ENCODE measurements at places on chromosomes 1 and 21.

GRCh38 chr1:226677027-226678020 is 61.8 kb downstream of the ITPKB start:
- no peaks in the 10 kb centered on the region for H3K27me3 ChIP-seq
- H3K4me3 ChIP-seq: peak overlapping the region; percentile 55
- DNase-seq: peak; percentile 89
- no peaks in the 10 kb centered on the region for H3K36me3 ChIP-seq
- peaks cover 98% of the 10 kb centered on the region for H3K4me1 ChIP-seq
- peak overlapping the region; percentile 72 for H3K27ac ChIP-seq

- no peak overlapping the region for H3K4me3 ChIP-seq
- no peaks in the 10 kb centered on the region for H3K4me1 ChIP-seq
- no peak for DNase-seq
Observed at GRCh38 chr1:9356829-9357466, 64.3 kb downstream of the SPSB1 start.

- no peaks in the 10 kb centered on the region for H3K4me1 ChIP-seq
- no peaks in the 10 kb centered on the region for H3K27me3 ChIP-seq
- H3K27ac ChIP-seq: no peak within 1 kb of the TSS
- no peak within 1 kb of the TSS for H3K4me3 ChIP-seq
- H3K36me3 ChIP-seq: no peaks in the 10 kb centered on the region
Observed at GRCh38 chr1:152757747-152758146, at the start of gene KPRP. Gene KPRP (plus strand): TSS chr1:152758025. CDS start chr1:152759589, 1,564 bp downstream.

GRCh38 chr1:27563341-27563590 is 40.7 kb downstream of the AHDC1 start:
- H3K27me3 ChIP-seq: no peaks in the 10 kb centered on the region
- no peak overlapping the region for H3K4me3 ChIP-seq
- no peaks in the 10 kb centered on the region for H3K36me3 ChIP-seq

- no peaks in the 10 kb centered on the region for H3K27me3 ChIP-seq
- H3K4me1 ChIP-seq: peaks cover 14% of the 10 kb centered on the region
- H3K27ac ChIP-seq: no peak overlapping the region
- no peaks in the 10 kb centered on the region for H3K36me3 ChIP-seq
- no peak for DNase-seq
Observed at GRCh38 chr1:160453443-160453842, 53.1 kb downstream of the VANGL2 start.

- peak; percentile 66 for DNase-seq
- H3K27me3 ChIP-seq: no peaks in the 10 kb centered on the region
- no peaks in the 10 kb centered on the region for H3K36me3 ChIP-seq
- H3K4me3 ChIP-seq: peak overlapping the region; percentile 74
Observed at GRCh38 chr1:58781541-58782177, 2.2 kb downstream of the JUN start.

GRCh38 chr1:240295811-240296210 is 204.1 kb downstream of the FMN2 start:
- no peaks in the 10 kb centered on the region for H3K4me1 ChIP-seq
- no peak overlapping the region for H3K4me3 ChIP-seq
- no peak for DNase-seq
- no peak overlapping the region for H3K27ac ChIP-seq

DNA sequence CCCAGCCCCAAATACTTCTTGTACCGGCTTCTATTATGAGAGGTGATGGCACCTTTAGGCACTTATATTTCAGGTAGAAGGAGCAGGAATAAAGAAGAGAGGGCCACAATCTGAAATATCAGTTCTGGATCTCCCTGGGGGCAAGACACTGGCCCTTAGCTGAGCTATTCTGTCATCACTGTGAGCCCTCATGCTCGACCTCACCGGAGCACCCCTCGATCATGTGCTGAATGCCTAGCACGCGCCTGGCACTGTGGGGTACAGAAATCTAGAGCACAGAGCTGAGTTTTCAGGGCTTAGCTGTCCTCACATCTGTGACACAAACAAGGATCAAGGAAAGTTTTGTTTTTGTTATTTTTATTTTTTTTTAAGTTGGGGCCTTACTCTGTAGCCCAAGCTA is 7.6 kb upstream of the MX1 start:
- no peak for DNase-seq
- no peak overlapping the region for H3K4me3 ChIP-seq
- no peak overlapping the region for H3K27ac ChIP-seq
- H3K27me3 ChIP-seq: no peaks in the 10 kb centered on the region
- H3K36me3 ChIP-seq: no peaks in the 10 kb centered on the region

- H3K4me3 ChIP-seq: no peak overlapping the region
- no peaks in the 10 kb centered on the region for H3K27me3 ChIP-seq
- no peak for DNase-seq
- no peaks in the 10 kb centered on the region for H3K36me3 ChIP-seq
- H3K4me1 ChIP-seq: no peaks in the 10 kb centered on the region
Observed at GRCh38 chr21:39124681-39125251, 58.5 kb downstream of the PSMG1 start.

GRCh38 chr1:88961647-88962275 is 30.7 kb downstream of the KYAT3 start:
- H3K36me3 ChIP-seq: peaks cover 38% of the 10 kb centered on the region
- no peak for DNase-seq
- H3K27me3 ChIP-seq: no peaks in the 10 kb centered on the region
- H3K4me3 ChIP-seq: no peak overlapping the region
- H3K27ac ChIP-seq: no peak overlapping the region

GRCh38 chr1:39177706-39178105 is 26.8 kb upstream of the MACF1 start:
- no peak overlapping the region for H3K4me3 ChIP-seq
- no peaks in the 10 kb centered on the region for H3K27me3 ChIP-seq

DNA sequence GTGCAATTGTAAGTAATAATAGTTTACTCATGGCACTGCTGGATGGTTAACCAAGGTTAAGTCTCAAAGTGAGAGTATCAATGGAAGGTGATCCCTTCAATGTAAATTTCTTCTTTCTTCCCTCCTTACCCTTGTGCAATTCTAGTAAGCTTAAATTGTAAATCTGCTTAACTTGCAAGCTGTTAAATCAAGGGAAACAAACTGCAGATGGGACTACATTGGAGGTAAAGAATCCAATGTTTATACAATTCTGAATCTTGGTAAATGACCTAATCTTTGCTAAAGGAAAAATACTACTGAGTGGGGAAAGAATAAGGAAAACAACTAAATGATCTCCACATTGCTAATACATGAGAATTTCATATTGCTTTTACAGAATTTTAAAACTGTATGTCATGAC is 6.7 kb upstream of the CD55 start:
- no peak overlapping the region for H3K27ac ChIP-seq
- no peak overlapping the region for H3K4me3 ChIP-seq
- H3K27me3 ChIP-seq: no peaks in the 10 kb centered on the region
- no peaks in the 10 kb centered on the region for H3K36me3 ChIP-seq
- H3K4me1 ChIP-seq: peaks cover 11% of the 10 kb centered on the region
- DNase-seq: no peak

- H3K4me1 ChIP-seq: peaks cover 16% of the 10 kb centered on the region
- H3K36me3 ChIP-seq: peaks cover 39% of the 10 kb centered on the region
- no peak overlapping the region for H3K4me3 ChIP-seq
- no peaks in the 10 kb centered on the region for H3K27me3 ChIP-seq
- H3K27ac ChIP-seq: no peak overlapping the region
Observed at GRCh38 chr1:29162025-29162424, 19.7 kb downstream of the SRSF4 start.

DNA sequence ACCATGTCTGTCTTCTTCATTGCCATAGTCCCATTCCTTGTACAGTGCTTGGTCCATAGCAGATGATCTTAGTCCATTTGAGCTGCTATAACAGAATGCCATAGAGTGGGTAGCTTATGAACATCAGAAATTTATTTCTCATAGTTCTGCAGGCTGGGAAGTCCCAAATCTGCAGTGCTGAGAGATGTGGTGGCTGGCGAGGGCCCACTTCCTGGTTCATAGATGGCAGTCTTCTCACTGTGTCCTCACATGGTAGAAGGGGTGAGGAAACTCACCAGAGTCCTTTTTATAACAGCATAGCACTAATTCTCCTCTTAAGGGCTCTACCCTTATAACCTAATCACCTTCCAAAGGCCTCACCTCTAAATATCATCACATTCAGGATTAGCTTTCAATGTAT is 23.1 kb upstream of the RAP1A start:
- H3K4me3 ChIP-seq: no peak overlapping the region
- H3K27me3 ChIP-seq: no peaks in the 10 kb centered on the region
- H3K27ac ChIP-seq: no peak overlapping the region
- peak; percentile 58 for DNase-seq
- H3K4me1 ChIP-seq: peaks cover 93% of the 10 kb centered on the region
- no peaks in the 10 kb centered on the region for H3K36me3 ChIP-seq

DNA sequence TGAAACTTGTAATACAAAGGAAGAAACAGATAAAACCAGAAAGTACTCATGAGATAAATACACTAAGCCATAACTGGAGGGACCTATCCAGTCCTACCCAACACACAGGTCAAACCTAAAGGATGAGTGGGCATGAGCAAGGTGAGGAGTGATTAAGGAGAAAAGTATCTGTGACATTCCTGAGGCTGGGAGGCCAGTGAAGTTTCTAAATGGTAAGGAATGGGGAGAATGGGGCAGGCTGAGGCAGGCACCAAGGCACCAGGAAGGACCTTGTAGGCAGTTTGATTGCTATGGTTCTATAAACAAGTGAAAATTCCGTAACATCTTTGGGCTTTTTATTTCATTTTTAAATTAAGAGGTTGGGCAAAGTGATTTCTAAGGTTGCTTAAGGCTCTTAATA is 10.4 kb downstream of the DDX59 start:
- H3K4me1 ChIP-seq: peaks cover 9% of the 10 kb centered on the region
- no peaks in the 10 kb centered on the region for H3K27me3 ChIP-seq
- H3K4me3 ChIP-seq: no peak overlapping the region
- H3K36me3 ChIP-seq: peaks cover 17% of the 10 kb centered on the region
- no peak for DNase-seq

- H3K27ac ChIP-seq: no peak overlapping the region
- no peak for DNase-seq
- peaks cover 8% of the 10 kb centered on the region for H3K4me1 ChIP-seq
- no peaks in the 10 kb centered on the region for H3K27me3 ChIP-seq
- H3K36me3 ChIP-seq: no peaks in the 10 kb centered on the region
Observed at GRCh38 chr1:235019471-235019870, 109.2 kb downstream of the TOMM20 start.

DNA sequence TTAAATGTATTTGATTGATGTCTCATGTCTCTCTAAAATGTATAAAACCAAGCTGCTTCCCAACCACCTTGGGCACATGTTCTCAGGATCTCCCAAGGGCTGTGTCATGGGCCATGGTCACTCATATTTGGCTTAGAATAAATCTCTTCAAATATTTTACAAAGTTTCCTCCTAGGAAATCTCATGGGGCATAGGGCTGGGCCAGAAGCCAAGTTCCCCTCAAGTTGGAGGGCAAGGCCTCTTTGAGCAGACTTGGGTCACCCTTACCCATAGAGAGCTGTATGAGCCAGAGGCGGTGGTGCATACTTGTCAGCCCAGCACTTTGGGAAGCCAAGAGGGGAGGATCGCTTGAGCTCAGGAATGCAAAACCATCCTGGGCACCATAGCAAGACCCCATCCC is 2.3 kb upstream of the FBXO42 start:
- H3K4me3 ChIP-seq: no peak overlapping the region
- DNase-seq: no peak
- H3K27me3 ChIP-seq: no peaks in the 10 kb centered on the region
- H3K36me3 ChIP-seq: no peaks in the 10 kb centered on the region

DNA sequence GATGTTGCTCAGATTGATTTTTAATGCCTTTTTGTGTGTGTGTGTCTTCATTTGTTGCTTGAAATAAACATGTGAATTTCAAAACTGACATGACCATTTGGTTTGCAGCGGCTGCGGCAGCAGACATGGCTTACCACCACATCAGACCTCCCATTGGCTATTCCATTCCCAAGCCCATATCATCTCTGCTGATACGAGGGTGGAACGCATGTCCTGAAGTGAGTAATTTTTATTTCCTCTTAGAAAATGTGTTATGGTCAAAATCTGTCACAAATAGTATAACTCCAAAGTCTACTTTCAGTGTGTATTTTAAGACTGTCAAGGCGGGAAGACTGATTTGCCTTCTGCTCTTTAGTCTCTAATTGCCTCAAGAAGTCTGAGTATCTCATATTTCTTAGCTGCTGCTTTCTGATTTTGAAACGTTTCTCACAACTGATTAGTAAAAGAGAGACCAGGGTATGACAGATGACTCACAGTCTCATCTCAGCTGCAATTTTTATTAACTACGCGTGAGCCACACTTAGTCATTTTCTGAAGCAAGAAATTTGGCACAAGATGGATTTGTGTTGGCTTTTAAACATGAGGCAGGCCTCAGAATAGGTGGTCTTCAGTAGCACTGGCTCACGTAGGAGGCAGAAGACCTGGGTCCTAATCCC is 49.0 kb downstream of the LRRC53 start:
- no peaks in the 10 kb centered on the region for H3K4me1 ChIP-seq
- H3K36me3 ChIP-seq: no peaks in the 10 kb centered on the region
- H3K27me3 ChIP-seq: no peaks in the 10 kb centered on the region
- H3K27ac ChIP-seq: no peak overlapping the region
- H3K4me3 ChIP-seq: no peak overlapping the region
- no peak for DNase-seq

- peaks cover 64% of the 10 kb centered on the region for H3K4me1 ChIP-seq
- H3K4me3 ChIP-seq: no peak overlapping the region
- H3K36me3 ChIP-seq: no peaks in the 10 kb centered on the region
- no peak overlapping the region for H3K27ac ChIP-seq
- H3K27me3 ChIP-seq: no peaks in the 10 kb centered on the region
- no peak for DNase-seq
Observed at GRCh38 chr1:64929221-64929620, 37.1 kb downstream of the JAK1 start.

DNA sequence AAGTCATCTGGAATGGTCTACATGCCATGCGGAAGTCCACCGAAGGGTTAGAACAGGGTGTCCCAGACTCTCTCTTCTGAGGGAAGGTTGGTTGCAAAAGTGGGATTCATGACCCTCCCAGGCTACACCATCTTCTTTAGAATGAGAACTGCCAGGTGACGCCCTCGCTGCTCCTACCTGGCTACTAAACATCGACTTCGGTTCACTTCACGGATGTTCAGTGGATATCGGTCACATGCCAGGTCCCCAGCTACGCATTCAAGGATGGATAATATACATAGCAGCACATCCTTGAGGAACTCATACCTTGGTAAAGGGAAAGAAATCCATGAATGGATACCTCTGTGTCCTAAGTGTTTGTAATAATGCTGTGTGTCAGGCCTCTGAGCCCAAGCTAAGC is 3.3 kb upstream of the OPTC start:
- no peak overlapping the region for H3K4me3 ChIP-seq
- H3K4me1 ChIP-seq: peaks cover 9% of the 10 kb centered on the region
- no peak overlapping the region for H3K27ac ChIP-seq
- H3K36me3 ChIP-seq: no peaks in the 10 kb centered on the region
- DNase-seq: no peak

GRCh38 chr1:18955441-18956192 is 859 bp downstream of the IFFO2 start:
- H3K4me1 ChIP-seq: peaks cover 60% of the 10 kb centered on the region
- peak overlapping the region; percentile 60 for H3K27ac ChIP-seq
- H3K4me3 ChIP-seq: peak overlapping the region; percentile 69
- peak; percentile 55 for DNase-seq

Data from CD8-positive, alpha-beta memory T cell (primary cell).